ENCODE measurements at places on chromosomes 12 and 14.
A peak's percentile ranks its signal among the peaks of the same experiment; 100 is the strongest.

DNA sequence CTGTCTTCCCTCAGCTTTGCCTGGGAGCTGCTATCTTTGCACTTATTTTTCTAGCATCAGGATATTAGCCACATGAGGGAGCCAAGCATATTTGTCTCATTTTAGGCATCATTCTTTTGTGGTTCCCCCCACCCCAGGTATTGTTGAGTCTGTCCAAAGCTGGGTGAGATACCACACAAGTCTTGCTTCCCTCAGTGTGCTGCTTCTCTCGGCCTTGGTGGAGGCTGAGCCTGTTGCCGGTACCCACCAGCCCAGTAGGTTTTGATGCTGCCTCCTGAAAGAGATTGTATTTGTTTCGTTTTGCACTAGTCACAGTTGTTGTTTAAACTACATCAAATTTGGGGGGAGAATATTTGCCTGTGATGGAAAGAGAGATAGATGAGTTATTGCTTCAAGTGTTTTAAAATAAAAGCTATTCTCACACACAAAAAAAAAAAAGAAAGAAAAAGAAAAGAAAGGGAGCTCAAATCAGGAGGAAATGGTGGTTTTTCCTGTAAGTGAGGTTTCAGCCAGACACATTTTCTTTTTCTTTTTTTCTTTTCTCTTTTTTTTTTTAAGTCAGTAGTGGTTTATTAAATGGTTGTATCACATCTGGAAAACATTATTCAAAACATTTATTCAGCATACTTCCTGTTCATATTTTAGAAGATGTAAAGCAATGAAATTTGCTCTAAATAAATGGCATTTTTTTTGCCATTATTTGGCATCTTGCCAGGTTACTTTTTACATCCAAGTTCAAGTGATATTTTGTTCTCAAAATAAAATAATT lies 58.5 kb downstream of the SLC4A8 start:
- DNase-seq = peak; percentile 40

DNA sequence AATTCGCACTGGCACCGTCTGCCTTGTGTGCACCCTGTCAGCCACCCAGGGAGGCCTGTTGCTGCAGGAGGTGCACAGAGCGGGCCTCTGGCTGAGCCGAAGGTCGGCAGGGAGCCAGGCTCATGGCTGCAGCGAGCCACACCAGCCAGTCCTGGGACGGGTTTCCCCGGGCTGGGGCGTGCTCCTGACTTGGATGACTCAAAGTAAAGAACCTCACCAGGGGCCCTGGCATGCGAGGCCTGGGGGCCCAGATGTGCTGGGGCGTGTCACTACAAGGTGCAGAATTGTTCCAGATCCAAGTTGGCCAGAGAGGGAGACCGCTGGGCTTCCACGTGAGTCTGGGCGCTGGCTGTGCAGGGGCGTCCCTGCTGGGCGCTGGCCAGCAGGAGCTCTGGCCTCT lies 34.5 kb downstream of the FBRSL1 start:
- DNase-seq = no peak

DNA sequence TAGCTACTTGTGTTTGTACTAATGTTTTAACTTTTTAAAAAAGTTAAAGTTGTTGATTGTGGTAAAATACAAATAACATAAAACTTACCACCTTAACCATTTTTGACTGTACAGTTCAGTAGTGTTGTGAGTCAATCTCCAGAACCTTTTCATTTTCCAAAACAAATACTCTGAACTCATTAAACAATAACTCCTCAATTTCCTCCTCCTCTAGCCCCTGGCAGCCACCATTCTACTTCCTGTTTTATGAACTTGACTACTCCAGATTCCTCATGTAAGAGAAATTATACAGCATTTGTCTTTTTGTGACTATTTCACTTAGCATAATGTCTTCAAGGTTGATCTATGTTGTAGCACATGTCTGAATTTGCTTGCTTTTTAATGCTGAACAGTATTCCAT lies 299.1 kb upstream of the AMIGO2 start:
- no peak for DNase-seq

- no peak for DNase-seq
These were observed 669 bp upstream of the SLC25A21 start for GRCh38 chr14:37172936-37173614.

DNA sequence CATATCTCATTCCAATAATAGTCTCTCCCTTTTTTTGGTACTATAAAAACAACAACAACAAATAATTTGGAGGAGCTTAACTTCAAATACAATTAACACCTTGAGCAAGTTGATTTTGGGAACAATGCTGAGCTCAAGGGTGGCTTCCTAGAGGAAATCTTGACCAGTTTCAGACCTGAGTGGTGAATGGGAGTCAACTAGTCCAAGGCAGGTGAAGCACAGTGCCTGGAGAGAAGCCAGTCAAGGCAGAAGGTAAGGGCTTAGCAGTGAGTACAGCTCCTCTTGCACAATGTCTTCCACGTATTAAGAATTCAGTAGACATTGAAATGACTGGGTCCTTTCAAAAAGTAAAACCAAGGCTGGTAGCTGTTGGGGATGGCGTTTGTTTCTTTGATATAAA lies 444.8 kb downstream of the ATP23 start:
- DNase-seq = no peak

- DNase-seq = no peak
These were observed 58.4 kb upstream of the DDX11 start for GRCh38 chr12:31015215-31015614.

GRCh38 chr12:32983968-32984367 lies 87.4 kb upstream of the PKP2 start:
- no peak for DNase-seq

- DNase-seq = no peak
These were observed 71.7 kb downstream of the NOVA1 start for GRCh38 chr14:26526137-26526536.

- DNase-seq = no peak
These were observed 25.4 kb upstream of the PLEKHD1 start for GRCh38 chr14:69459122-69459521.

- DNase-seq = no peak
These were observed 134.9 kb downstream of the DPF3 start for GRCh38 chr14:72758993-72759392.

GRCh38 chr12:116861320-116861719 lies 19.9 kb downstream of the HRK start:
- DNase-seq = peak; percentile 47

DNA sequence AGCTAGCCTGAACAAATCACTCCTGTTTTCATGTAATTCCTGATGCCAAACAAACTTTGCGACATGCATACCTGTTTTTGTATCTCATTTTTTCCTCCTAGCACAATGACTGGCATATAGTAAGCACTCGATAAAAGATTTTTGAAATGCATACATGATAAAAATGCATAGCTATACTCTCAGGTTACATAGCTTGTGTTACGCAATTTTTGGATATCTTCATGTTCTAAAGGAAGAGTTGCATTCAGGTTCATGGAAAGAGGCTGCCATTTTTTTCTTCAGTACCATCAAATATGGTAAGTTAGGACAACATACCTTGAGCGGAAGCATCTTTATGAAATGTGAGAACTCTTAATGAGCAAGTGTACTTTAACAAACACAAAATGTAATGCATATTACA lies 284.8 kb upstream of the DIO2 start:
- DNase-seq = no peak

GRCh38 chr14:22491683-22492621 lies 97.1 kb downstream of the DAD1 start:
- DNase-seq = peak; percentile 53

GRCh38 chr12:49130151-49131050 lies 794 bp downstream of the TUBA1B start:
- DNase-seq = peak; percentile 97

DNA sequence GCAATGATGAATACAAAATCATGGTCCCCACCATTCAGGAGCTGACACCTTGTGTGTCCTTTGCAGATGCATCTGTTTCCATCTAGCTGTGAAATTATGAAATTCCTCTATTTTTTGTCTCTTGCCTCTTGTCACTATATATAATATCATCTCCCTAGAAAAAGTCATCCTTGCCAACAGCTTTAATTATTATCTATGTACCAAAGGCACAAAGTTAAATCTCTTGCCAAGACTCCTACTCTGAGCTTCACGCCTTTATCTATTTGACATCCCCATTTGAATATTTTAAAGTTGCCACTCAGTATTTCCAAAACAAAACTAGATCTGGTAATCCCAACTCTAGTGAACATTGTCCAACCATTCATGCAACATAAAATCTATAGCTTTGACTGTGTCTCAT lies 32.0 kb upstream of the PRB2 start:
- no peak for DNase-seq

- no peak for DNase-seq
These were observed 100.4 kb upstream of the SRRM4 start for GRCh38 chr12:118880720-118881493.

DNA sequence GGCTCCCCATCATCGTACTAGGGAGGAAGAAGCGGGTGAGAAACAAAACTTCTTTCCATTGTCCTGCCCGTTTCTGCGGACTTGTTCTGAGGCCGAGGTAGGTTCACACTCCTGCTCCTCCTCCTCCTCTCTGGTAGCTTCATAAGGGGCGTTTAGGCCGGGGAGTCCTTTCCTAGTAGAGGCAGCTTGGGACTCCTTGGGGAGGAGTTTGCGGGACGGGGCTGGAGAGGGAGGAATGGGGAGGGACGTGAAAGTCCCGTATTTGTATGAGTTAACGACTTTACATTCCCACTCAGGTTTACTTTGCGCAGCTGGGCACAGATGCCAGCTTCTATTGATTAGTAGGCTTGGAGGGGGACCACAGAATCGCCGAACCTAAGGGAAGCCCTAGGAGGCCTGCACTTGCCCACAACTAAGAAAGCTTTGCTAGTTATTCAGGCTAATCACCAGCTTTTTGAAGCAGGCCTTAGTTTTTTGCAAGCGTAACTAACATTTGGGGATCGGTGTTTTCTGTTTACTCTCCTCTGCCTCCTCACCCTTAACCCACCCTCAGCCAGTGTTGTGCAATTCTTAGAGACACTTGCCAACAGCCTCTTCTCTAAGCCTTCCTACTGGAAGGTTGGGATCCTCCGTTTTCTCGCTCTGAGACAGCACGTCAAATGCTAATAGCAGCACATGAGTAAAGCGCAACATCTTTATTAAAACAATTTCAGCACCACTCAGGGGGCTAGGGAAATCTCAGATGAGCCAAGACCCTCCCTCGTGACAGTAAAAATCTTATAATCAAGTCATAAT lies 499 bp downstream of the RNASE4 start:
- no peak for DNase-seq

GRCh38 chr12:25020621-25021243 lies 71.8 kb upstream of the BCAT1 start:
- no peak for DNase-seq

- no peak for DNase-seq
These were observed 188.6 kb downstream of the SLC5A8 start for GRCh38 chr12:101021442-101021841.

DNA sequence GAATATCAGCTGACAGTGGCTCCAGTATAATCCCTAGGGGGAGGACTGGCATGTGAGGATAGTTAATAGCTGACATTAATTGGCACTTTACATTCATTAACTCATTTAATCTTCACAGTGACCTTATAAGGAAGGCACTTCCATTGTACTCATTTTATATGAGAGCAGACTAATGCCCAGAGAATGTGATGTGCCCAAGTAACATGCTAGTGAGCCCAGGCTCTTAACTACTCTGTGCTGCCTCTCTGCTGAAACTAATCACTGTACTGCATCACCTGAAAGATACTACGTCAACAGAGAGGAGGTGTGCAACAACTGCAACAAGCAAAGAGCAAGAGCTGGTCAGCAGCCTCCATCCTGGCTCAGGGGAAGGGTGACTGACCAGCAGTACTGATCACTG lies 40.1 kb downstream of the GALNT4 start:
- no peak for DNase-seq

DNA sequence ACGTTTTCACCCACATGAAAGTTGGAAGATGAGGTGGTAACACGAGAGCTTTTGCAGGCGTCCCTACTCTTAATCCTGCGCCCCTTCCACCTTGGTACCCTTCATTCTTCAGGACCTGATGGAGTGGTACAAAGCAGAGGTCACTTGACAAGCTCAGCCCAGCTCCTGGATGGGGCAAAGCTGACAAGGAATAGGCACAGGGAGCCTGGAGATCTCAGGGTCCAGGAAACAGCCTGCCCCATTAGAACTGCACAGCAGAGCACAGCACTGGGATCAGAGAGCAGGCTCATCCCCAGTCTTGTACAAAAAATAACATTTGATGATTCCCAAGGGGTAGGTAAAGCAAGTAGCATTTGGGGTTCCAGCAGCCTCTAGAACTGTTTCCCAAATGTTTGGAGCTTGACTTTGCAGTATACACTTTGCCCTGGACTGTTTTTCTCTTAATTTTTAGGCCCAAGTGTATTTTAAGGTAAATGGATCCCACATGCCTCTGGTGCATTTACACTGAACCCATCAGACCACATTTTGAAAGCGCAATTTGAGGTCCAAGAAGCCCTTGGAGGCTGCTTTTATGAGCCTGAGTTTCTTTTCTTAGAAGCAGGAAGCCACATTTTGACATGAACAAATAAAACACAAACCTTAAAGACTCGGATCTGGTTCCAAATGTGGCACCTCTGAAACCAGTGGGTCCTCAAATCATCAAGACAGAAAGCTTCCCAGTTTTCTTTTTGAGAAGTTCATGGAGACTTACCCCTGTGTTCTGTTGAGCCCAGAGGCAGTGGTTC lies 633 bp downstream of the TC2N start:
- DNase-seq = peak; percentile 24

GRCh38 chr12:29374012-29374411 lies 7.0 kb downstream of the ERGIC2 start:
- DNase-seq = no peak

DNA sequence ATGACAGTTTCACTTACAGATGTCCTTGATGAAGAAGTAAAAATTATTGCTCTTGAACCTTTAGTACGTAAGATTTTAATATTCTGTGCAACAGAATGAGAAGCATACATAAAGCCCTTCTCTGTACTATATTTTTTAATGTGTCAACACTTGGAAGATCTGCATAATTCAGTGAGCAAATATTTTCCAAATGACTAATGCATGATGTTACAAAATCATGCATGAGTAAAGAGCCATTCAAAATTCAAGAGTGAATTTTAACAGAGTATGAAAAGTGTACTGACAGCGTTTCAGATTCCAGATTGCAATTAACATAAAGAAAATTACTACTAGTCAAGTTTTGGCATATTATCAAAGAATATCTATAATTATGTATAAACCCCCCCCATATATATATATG lies 101.4 kb upstream of the BBS10 start:
- DNase-seq = no peak

- DNase-seq = no peak
These were observed 357.4 kb downstream of the ATP23 start for GRCh38 chr12:58298803-58299202.

GRCh38 chr12:115802767-115803166 lies 474.7 kb downstream of the MED13L start:
- DNase-seq = no peak

GRCh38 chr12:116370886-116371580 lies 93.5 kb upstream of the MED13L start:
- DNase-seq = no peak

- DNase-seq = no peak
These were observed 47.3 kb downstream of the CORO1C start for GRCh38 chr12:108683906-108684556.
